ENCODE measurements at places on chromosomes 5 and 9.

DNA sequence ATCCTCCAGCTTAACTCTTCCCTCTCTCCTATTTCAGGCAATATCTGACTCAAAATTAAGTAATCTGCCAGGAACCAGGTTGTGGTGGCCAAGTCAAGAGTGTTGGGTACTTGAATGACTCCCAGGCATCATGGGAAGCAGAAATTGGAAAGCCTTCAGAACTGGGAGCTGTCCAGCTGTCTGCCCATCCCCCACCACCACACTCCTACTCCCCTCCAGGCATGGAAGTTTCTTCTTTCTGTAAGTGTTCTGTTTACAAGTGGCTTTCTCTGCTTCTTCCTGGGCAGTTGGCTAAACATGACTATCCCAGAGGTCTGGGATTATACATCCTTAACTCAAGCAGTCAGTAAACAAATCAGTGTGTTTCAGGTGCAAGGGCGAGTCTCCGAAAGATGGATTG, 14.6 kb upstream of the PBX3 start:
- DNase-seq, result no peak

DNA sequence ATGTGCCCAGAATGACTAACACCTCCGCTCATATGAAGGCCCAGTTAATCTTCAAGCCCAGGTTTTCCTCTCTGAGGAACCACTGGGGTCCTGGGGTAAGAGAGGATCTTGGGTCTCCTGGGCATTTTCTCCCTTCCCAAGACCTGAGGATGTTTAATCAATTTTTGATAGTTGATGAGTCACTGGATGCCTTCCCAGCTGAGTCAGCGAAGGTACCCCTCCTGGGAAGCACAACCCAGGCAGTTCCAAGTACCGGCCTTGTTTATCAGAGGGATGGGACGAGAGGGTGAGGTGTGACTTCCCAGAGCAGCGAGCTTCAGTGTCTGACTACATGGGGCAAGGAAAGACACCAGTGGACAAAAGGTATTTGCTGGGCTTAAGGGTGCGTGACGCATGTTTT, 119.6 kb upstream of the IL12B start:
- DNase-seq, result no peak

DNA sequence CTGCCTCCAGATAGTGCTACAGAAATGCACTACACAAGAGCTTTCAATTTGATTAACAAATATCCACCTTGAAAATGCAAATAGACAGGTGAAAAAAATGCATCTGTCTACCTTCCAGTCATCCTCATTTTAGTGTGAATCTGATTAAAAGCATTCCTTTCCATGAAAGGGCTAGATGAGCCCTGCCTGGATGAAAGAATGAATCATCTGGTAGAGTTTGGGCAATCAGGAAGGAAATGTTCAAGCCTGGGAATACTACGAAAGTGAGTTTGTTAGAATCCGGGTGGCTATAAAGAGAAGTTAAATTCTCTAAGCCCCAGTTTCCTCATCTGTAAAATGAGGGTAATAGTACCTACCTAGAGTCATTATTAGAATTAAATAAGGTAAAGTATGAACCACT, 142.6 kb downstream of the FAM114A2 start:
- no peak for DNase-seq

DNA sequence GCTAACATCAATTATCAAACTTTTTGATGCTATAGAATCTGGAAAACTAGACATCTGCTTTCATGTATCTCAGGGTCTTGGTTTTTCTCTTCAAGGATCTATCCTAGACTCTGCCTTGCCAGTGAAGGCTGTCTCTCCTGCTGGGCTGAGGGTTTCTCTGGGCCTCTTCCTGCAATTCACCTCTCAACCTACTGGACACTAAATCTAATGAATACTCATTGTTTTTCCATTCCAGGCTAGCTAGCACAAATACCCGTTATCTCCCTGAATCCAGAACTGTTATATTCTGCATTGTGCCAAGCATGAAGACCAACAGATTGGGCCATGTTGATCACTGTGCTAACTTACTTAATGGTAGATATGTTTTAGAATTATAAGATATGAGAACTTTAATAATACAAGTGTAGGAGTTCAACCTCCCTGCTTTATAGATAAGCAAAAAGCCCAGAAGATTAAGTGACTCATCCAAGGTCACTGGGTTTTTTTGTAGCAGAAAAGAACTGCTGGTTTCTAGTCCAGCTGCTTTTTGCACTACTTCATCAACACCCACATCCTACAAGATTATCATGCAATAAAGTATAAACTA, 56.5 kb upstream of the RNF38 start:
- DNase-seq, result no peak

GRCh38 chr5:107676702-107677101, 6.0 kb upstream of the EFNA5 start:
- no peak for DNase-seq

GRCh38 chr5:157744051-157745011, 819 bp downstream of the LSM11 start:
- DNase-seq, result peak; percentile 52

GRCh38 chr9:134458207-134459108, 132.2 kb downstream of the RXRA start:
- DNase-seq, result no peak

GRCh38 chr5:10376544-10376943, 23.0 kb downstream of the MARCHF6 start:
- DNase-seq, result no peak

Measured in activated T-cell treated with anti-CD3 and anti-CD28 coated beads, Interleukin-2, amount 50 U/mL, for 72 hours (primary cell).